ENCODE measurements at places on chromosomes 7 and 10. TPM values are rescaled to one million over a fixed set of nuclear protein-coding genes. Genes with fewer than 3 reads are reported as not detected.

Gene SH2B2
- 0.51 TPM for total RNA-seq

Gene NKX6-2
- not detected for total RNA-seq

Gene LIPK
- total RNA-seq: not detected

Gene CNNM1
- total RNA-seq: under 0.01 TPM

Gene CREB5
- 4.7 TPM for total RNA-seq

Gene SPACDR
- total RNA-seq: 0.39 TPM

Gene AKR1C4
- total RNA-seq: 0.13 TPM

Gene TUBAL3
- total RNA-seq: not detected

Gene GATA3
- total RNA-seq: under 0.01 TPM

Gene TMEM176B
- total RNA-seq: not detected

Gene UNCX
- not detected for total RNA-seq

Gene POMZP3
- total RNA-seq: 1.0 TPM

Gene TSPAN14
- total RNA-seq: 49.9 TPM

Gene PKD2L1
- not detected for total RNA-seq

Gene MSMB
- total RNA-seq: not detected

Gene ZNF853
- 4.6 TPM for total RNA-seq

Gene PDK4
- 219 TPM for total RNA-seq

Gene ASB10
- total RNA-seq: not detected

Gene AOC1
- total RNA-seq: not detected

Gene CCL24
- not detected for total RNA-seq

Gene PTN
- not detected for total RNA-seq

Gene CFAP69
- 0.63 TPM for total RNA-seq

Gene CPA2
- not detected for total RNA-seq

Gene BMI1
- 26.0 TPM for total RNA-seq

Gene PON1
- not detected for total RNA-seq

Gene GPR22
- not detected for total RNA-seq

Gene PDE1C
- 0.13 TPM for total RNA-seq

Gene TMEM72
- not detected for total RNA-seq

Gene RELN
- 413 TPM for total RNA-seq

Gene KCP
- total RNA-seq: not detected

Gene IDI2
- not detected for total RNA-seq

Gene MCM10
- 9.6 TPM for total RNA-seq

Gene COA1
- total RNA-seq: 33.6 TPM

Gene GNGT1
- not detected for total RNA-seq

Gene PYROXD2
- total RNA-seq: 2.3 TPM

Gene TRIM50
- total RNA-seq: not detected

Gene CDC14C
- not detected for total RNA-seq

Gene FFAR4
- total RNA-seq: not detected

Gene NPC1L1
- total RNA-seq: not detected

Gene SUGCT
- 1.1 TPM for total RNA-seq

Gene SLC37A3
- total RNA-seq: 72.7 TPM

Gene PIP
- not detected for total RNA-seq

Gene CHCHD3
- 60.1 TPM for total RNA-seq

Gene BBS9
- total RNA-seq: 11.2 TPM

Gene EMX2
- not detected for total RNA-seq

Gene RAPGEF5
- total RNA-seq: 171 TPM

Gene SEC31B
- total RNA-seq: 0.90 TPM

Gene PTPRZ1
- not detected for total RNA-seq

Gene CXCL12
- 0.77 TPM for total RNA-seq

Gene BMPER
- 4.9 TPM for total RNA-seq

Gene TMEM229A
- not detected for total RNA-seq

Gene TUBB8
- not detected for total RNA-seq

Gene EPO
- not detected for total RNA-seq

Gene MBL2
- not detected for total RNA-seq

Gene CCDC3
- 1.5 TPM for total RNA-seq

Gene TDRD1
- not detected for total RNA-seq

Gene CCDC172
- not detected for total RNA-seq

Gene HOXA9
- 4.7 TPM for total RNA-seq

Measured in dermis microvascular lymphatic vessel endothelial cell (primary cell).